ENCODE measurements at places on chromosomes 6 and 20. TPM values are rescaled to one million over a fixed set of nuclear protein-coding genes. Genes with fewer than 3 reads are reported as not detected.
A peak's percentile ranks its signal among the peaks of the same experiment; 100 is the strongest.

DUSP15 gene
- 9.1 TPM for total RNA-seq

LST1 gene
- not detected for total RNA-seq

SAMD5 gene
- 9.2 TPM for total RNA-seq

HLA-DQB2 gene
- not detected for total RNA-seq

ACOT8 gene
- total RNA-seq = 21.3 TPM

SYCP2 gene
- 0.88 TPM for total RNA-seq

BPIFB1 gene
- 1.8 TPM for total RNA-seq

FAM162B gene
- 1.8 TPM for total RNA-seq

NOTCH4 gene
- total RNA-seq = 1.9 TPM

HSPA1L gene
- 1.9 TPM for total RNA-seq

ADGRF1 gene
- total RNA-seq = 36.0 TPM

UST gene
- 9.7 TPM for total RNA-seq

PRSS35 gene
- 6.5 TPM for total RNA-seq

EPB41L1 gene
- total RNA-seq = 68.1 TPM

CLDN20 gene
- not detected for total RNA-seq

GRCh38 chr6:106334646-106335448 is 9.3 kb upstream of the ATG5 start:
- DNase-seq = no peak

DNA sequence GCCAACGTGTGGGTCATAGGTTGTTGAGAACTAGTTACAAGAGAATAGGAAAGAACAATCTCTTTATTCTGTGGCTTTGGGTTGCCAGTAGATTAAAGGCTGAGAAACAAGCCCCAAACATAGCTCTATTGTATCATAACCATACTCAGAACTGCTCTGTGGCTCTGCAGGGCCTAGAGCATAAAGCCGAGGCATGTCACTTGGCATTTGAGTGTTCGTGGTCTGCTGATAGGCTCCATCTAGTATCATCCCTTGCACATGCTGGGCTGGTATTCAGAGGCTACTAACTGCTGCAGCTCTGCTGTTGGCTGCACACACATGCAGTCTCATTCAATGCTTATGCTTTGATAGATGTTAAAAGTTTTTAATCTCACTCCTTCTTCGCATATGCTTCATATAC is 157.9 kb downstream of the OGFRL1 start:
- DNase-seq = no peak

DNA sequence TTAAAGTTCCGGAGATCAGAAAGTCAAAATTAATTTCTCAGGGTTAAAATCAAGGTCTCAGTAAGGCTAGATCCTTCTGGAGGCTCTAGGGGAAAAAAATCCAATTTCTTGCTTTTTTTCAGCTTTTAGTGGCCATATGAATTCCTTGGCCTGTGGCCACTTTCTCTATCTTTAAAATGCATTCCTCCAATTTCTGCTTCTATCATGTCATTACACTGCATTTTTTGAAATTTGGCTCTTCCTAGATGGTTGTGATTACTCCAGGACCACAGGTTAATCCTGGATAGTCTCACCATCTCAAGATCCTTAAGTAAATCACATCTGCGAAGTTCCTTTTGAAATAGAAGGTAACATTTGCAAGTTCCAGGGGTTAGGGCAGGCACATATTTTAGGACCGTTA is 1294.9 kb upstream of the CITED2 start:
- no peak for DNase-seq

- no peak for DNase-seq
Measured at GRCh38 chr20:49186535-49187329, 1.4 kb downstream of the STAU1 start.

GRCh38 chr20:33728463-33728862 is 3.3 kb upstream of the ZNF341 start:
- no peak for DNase-seq

DNA sequence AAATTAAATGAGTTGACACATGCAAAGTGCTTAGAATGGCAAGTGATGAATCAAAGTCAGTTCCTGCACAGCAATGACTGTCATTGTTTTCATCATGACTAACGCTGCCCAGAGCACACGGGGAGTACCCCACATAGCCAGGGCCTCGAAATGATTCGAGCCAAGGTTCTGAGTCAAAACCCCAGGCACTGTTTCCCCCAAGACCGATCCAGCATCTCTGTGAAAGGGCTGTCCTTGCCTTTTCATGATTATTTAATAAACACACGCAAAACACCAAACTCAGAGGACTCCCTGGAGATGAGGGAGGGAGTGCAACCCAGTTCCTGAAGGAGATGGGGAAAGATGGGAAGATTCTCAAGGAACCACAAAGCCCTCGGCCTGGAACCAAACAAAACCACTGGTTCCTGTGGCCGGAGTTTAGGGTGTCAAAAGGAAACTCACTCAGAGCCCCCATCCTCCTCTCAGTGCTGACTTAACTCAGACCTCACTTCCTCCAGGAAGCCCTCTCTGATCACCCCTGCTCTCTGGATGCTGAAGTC is 3.8 kb downstream of the PREX1 start:
- DNase-seq = no peak

DNA sequence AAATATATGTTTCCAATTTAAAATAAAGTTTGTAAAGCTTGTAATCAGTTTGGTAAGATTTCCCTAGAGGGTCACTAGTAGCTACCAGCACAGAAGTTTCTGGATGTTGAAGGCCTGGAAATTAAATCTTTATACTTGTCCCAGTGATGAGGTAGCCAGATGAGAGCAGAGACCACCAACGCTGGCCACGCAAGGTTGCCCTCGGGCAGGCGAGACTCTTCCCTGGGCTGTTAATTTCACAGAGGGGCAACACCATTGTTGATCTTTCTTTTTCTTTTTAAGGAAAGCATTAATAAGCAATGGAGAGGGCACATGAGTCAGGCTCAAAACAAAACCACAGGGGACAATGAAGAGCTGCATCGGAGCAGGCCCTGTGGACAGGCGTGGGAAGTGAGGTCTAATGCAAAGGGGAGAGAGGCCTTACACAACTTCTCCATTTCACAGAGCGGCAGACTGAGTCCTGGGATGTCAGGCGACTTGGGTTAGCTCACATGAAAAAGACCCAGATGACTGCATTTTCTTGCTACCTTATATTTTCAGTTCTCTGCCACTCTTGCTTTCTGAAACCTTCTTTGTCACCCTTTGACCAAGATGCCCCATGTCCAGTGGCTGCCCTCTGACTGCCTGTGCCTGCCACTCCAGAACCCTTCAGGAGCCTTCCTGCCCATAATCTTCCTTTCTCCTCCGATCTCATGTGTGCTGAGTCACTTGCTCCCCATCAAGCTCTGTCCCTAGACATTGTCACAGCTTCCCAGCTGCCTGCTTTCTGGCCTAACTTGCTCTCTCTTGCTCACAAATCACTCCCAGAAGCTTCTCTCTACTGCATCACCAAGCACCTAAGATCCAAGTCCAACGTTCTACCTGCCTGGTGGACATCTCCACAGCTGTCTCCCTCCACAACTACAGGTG is 107.7 kb upstream of the CDYL start:
- peak; percentile 32 for DNase-seq

GRCh38 chr6:38510205-38510604 is 129.5 kb downstream of the BTBD9 start:
- no peak for DNase-seq

DNA sequence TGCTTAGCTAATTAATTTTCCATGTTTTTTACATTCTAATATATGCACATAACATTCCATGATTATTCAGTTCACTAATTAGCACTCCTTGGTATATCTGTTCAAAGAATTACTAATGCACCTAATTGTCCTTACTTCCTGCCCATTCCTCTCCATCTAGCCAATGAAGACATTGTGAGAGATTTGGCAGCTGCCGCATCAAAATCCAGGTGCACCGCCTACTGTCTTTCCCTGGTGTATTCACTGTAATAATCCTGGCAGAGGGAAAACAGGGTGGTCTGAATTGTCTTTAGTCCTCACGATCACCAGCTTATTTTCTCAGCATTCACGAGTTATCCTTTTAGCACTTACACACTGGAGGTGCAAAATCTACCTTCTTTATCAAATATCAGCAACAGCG is 61.0 kb upstream of the SCGN start:
- no peak for DNase-seq

DNA sequence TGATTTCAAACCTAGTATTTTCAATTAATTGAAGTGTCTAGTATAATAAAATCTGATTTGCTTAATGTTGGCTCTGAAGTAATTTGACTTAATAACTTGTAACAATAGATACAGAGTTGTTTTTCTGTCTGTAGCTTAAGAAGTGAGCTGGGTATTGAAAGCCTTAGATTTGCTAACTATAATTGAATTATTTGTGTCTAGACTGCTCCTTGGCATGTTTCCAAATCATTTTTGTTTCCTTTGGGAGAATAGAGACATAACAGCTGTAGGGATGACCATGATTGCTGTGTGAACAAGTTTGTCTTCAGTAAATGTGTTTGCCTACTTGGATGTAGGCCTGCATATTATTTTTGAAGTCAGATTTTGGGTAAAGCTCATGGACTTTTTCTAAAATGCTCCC is 115.4 kb downstream of the SCAF8 start:
- DNase-seq = no peak

DNA sequence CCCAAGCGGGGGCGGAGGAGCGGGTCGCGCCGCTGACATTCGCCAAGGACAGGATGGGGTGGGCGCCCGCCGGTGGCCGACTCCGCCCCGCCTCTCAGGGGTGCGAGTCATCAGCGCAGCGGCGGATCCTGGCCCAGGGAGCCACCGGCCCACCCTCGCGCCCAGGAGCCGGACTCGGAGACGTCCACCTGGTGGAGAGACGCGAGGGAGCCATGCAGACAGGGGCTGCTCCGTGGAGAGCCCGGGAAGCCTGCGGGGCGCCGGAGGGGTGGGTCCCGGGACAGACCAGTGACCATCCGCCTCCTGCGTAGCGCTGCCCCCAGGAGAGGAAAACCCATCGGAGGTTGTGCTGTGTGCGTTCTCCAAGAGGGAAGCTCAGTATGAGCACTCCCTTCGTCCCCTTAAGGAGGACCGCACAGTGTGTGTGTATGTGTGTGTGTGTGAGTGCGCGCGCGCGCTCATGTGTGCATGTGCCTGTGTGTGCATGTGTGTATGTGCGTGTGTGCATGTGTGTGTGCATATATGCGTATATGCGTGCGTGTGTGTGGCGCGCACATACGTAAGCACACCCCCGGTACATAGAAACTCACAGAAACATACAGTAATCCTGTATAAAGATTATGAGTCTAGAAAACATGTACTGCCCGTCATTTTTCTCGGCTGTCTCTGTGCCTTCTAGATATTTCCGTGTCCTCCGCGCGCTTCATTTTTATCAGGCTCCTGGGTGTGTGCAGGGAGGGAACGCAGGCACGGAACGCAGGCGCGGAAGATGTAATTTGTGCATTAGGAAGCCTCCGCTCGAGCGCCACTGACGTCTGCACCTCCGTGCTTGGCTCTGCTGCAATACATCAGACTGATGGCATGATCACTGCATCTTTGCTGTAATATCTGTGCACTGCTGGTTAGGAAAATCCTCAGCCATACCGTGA is 158.9 kb downstream of the TBXT start:
- no peak for DNase-seq

DNA sequence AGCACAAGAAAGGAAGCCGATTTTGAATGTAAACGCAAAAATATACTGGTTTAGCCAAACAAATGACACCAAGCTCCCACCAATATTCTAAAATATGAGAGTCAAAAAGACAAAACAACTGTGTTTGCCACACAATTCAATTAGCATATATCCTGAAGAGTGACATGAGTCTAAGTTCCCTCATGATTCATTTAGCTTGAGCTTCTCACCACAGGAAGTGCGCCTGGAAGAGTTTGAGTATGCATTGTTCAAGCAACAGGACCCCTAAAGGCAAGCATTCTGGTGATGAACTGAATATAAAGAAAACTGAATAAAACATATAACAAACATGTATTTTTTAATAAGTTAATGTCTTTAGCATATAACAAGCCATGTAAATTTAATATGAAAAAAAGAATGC is 115.2 kb upstream of the RUNX2 start:
- no peak for DNase-seq

GRCh38 chr20:41162396-41162795 is 25.1 kb downstream of the PLCG1 start:
- no peak for DNase-seq

GRCh38 chr20:32595143-32595542 is 10.0 kb upstream of the NOL4L start:
- no peak for DNase-seq

- DNase-seq = no peak
Measured at GRCh38 chr6:134443009-134443408, 125.1 kb upstream of the SGK1 start.

DNA sequence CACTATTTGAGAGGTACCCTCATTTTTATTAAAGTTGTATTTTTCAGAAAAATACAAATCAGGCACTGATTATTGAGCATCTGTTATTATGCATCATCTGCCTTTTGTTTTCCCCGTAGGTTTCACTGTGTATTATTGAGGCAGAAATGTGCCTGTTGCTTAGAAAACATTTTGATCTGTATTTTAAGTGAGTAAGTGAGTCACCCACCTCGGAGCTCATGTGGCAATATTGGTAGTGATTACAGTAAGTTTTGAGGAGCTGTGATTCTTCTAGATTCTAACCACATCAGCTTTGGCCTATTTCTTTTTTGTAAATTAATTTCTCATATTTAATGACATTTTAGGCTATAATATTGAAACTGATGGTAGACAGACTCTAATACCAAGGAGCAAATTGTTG is 59.6 kb upstream of the LAMP5 start:
- DNase-seq = no peak

- DNase-seq = no peak
Measured at GRCh38 chr6:130841128-130841728, 14.0 kb downstream of the SMLR1 start.

GRCh38 chr6:140909625-140910024 is 1223.1 kb upstream of the GJE1 start:
- DNase-seq = no peak

DNA sequence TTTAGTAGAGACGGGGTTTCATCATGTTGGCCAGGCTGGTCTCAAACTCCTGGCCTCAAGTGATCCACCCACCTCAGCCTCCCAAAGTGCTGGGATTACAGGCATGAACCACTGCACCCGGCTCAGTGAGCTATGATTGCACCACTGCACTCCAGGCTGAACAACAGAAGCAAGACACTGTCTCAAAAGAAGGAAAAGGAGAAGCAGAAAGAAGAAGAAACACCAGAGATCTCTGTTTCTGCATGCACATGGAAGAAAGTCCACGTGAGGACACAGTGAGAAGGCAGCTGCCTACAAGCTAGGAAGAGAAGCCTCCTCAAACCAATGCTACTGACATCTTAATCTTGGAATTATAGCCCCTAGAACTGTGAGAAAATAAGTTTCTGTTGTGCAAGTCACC is 16.0 kb downstream of the ECT2L start:
- DNase-seq = no peak

- no peak for DNase-seq
Measured at GRCh38 chr20:37354210-37355195, 8.6 kb downstream of the SRC start.

- DNase-seq = no peak
Measured at GRCh38 chr6:44202972-44203750, 13.6 kb upstream of the MYMX start.

- no peak for DNase-seq
Measured at GRCh38 chr20:14984768-14985622, 647.6 kb upstream of the FLRT3 start.

DNA sequence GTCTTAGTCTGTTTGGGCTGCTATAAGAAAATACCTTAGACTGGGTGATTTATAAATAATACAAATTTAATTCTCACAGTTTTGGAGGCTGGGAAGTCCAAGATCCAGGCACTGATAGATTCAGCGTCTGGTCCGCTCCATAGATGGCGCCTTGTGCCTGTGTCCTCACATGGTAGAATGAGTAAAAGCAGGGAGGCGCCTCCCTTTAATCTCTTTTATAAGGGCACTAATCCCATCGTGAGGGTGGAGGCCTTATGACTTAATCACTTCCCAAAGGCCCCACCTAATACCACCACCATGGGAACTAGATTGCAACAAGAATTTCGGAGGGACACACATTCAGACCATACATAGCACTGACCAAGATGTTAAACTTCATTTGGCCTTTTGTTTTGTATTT is 91.2 kb upstream of the TMEM181 start:
- no peak for DNase-seq

Measured in type B pancreatic cell (in vitro differentiated cells).